CD8-positive, alpha-beta T cell (primary cell): ENCODE measurements at places on chromosomes 7 and 10.

- DNase-seq: no peak
These were observed 1.2 kb downstream of the UCN3 start for GRCh38 chr10:5365928-5366327.

GRCh38 chr10:56679578-56679977 is 318.5 kb upstream of the ZWINT start:
- DNase-seq: no peak

GRCh38 chr10:123355748-123356481 is 201.7 kb downstream of the BUB3 start:
- DNase-seq: no peak

DNA sequence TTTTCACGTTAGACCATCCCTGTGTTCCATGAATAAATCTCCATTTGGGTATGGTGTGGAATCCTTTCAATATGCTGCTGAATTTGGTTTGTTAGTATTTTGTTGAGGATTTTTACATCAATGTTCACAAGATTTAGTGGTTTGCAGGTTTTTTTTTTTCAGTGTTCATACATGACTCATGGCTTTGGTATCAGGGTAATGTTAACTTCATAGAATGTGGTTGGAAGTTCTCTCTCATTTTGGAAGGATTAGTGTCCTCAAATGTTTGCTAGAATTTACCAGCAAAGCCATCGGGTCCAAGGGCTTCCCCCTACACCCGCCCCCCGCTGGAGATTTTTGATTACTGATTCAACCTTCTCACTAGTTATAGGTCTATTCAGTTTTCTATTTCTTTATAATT is 398.0 kb downstream of the NXPH1 start:
- no peak for DNase-seq

- no peak for DNase-seq
These were observed 138.8 kb downstream of the ZEB1 start for GRCh38 chr10:31457858-31458257.

DNA sequence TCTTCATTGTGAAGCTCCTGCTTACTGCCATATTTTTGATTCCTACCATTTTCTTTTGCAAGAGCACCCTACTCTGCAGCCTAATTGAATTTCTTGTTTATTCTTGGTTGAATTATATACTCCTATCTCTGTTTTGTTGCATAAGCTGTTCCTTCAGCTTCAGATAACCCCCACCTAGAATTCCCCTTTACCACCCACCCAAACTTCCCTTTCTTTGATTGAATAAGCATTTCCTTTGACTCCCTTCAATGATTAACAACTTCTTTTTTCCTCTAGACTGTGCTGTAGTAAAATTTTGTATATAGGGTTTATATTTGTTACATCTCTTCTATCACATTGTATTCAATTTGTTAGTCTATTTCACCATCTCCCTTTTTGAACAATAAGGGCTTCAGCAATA is 168.1 kb downstream of the GPR37 start:
- DNase-seq: no peak

- no peak for DNase-seq
These were observed 29.6 kb downstream of the SLC16A12 start for GRCh38 chr10:89505640-89506275.

DNA sequence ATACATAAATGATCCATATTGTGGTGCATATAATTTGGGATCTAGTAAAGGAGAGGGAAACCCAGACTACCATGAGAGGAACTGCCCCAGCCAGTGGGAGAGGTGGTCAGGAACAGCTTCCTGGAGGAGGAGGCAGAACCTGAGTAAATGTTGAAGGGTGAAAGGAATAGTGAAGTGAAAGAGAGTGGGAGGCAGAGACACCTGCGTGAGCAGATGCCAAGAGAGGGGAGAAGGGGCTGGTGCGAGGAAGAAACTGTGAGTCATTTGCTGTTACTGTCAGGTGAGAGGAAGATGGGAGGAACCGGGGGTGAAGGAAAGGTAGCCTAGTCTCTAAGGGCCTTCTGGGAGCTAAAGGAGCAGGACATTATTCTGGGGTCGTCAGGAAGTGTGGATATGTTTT is 294.8 kb downstream of the GRID1 start:
- DNase-seq: no peak

GRCh38 chr7:33079763-33080690 is 17.5 kb upstream of the NT5C3A start:
- DNase-seq: no peak

GRCh38 chr10:64508029-64508661 is 986.9 kb downstream of the REEP3 start:
- no peak for DNase-seq

DNA sequence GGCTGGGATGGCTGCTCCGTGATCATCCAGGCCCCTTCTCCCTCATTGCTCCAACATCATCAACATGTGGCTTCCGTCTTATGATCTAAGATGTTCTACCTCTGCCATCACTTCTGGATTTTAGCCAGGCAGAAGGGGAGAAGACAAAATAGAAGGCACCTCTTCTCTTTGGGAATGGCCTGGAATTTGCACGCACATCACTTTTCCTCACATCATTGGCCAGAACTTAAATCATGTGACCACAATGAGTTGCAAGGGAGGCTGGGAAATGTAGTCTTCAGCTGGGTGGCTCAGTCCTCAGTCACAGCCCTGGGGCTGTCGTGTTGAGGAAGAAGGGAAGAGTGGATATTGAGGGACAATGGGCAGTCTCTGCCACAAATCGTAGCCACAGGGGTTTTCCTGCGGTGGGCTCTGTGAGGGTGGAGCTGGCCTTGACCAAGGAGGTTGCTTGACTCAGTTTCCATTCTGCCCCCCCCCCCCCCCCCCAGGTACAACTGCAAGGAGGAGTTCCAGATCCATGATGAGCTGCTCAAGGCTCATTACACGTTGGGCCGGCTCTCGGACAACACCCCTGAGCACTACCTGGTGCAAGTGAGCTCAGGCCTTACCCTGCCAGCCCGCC is 50.3 kb downstream of the PALD1 start:
- DNase-seq: no peak

GRCh38 chr7:111329367-111330234 is 232.7 kb downstream of the IMMP2L start:
- DNase-seq: no peak

GRCh38 chr10:13573960-13574359 is 12.8 kb upstream of the PRPF18 start:
- no peak for DNase-seq

DNA sequence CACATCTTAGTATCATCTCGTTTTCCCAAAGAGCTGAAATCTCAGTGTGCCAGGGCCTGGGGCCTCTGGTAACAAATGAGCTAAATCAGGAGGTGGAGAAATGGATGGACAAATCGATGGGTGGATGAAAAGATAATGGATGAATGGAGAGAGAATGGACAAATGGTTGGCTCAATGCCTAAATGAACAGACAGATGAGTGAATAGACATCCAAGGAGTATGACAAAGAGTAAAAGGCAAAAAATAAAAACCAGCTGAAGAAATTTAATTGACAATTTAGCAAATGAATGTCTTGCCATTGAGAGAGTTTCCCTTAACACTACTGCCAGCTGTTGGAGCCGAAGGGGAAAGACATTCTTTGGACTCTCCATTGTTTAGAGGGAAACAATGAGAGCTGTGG is 8.0 kb downstream of the SYCE1 start:
- DNase-seq: no peak

- no peak for DNase-seq
These were observed 231.2 kb upstream of the STK17A start for GRCh38 chr7:43351683-43352082.

- DNase-seq: no peak
These were observed 48.1 kb downstream of the INSYN2A start for GRCh38 chr10:127148066-127148932.

- DNase-seq: no peak
These were observed 279.1 kb upstream of the PITRM1 start for GRCh38 chr10:3451516-3452172.

- no peak for DNase-seq
These were observed 30.9 kb downstream of the DNAJC1 start for GRCh38 chr10:21972584-21972983.

DNA sequence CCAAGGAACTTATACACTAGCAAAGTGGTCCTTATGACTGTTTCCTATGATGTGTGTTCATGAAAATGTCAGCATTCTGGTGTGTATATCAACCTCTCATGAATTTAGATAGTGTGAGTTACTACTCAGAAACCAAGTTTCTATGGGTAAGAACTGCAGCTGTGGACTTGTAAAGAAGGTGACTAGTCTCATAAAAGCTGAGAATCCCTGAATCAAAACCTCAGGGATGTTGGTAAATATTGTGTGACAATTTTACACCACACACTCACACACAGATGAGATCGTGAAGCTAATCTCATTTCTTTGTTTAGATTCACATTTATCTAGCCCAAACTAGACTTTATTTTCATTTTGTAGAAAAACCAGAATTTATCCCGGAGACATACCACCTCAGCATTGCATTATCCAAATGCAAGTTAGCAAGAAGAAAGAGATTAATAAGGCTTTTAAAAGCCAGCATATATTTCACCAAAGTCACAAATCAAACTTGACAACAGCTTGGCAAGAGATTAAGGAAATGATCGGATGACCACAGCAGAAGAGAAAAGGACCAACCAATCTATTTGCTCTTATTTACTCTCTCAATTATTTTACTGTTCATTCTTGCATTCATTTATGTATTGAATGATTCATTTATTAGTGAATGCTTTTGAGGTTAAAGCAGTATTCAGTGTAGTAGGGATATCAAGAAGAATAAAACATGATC is 92.9 kb downstream of the PLXDC2 start:
- DNase-seq: no peak

GRCh38 chr7:105060923-105061322 is 46.9 kb downstream of the KMT2E start:
- no peak for DNase-seq

DNA sequence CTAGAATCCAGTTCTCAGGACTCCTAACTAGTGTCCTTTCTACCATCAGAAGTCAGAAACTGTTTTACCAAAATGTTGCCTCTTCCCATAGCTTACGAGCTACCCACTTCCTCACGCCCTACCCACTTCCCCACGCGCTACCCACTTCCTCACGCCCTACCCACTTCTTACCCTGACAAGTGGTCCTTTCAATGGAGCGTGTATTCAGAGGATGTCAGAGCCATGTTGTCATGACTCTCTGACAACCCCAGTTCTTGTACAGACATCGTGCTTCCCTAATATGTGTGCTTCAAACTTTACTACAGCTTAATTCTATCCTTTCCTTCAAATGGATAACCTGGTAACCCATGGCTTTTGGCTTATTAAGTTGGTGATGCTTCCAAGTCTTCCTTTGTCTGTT is 84.8 kb upstream of the PHF14 start:
- DNase-seq: no peak

DNA sequence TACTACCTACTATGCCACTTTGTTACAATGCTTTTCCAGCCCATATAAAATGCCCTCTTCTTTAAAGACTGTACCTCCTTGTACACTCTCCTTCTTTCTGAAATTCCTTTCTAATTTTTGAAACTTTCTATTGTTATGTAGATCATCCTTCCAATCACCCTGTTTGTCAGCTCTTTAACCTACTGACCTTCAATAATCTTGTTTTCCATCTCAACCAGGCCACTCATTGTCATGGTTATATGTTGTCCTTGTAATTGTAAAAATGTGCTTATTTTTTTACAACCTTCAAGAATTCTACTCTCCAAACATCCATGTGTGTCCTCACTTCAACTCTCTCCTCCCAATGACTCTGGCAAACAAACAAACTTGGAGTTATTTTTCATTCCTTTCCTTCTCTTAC is 1172.6 kb upstream of the CELF2 start:
- DNase-seq: no peak

GRCh38 chr10:33377658-33378025 is 43.2 kb upstream of the NRP1 start:
- no peak for DNase-seq

DNA sequence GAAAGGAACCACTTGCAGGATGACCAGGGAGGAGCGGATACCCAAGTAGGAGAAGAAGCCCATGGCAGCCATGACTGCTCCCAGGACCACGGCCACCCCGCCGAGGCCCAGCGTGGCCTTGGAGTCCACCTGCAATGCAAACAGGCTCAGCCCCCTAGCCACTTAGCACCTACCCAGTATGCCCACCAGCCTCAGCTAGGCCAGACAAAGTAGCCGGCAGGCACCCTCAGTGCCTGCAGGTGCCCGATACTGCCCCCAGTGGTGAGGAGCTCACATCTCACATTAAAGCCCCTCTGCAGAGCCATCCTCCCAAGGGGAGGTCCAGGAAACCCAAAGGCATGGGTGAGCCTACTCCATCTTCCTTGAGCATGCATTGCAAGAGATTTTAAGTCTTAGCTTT is 6.6 kb downstream of the NPC1L1 start:
- DNase-seq: peak; percentile 44

DNA sequence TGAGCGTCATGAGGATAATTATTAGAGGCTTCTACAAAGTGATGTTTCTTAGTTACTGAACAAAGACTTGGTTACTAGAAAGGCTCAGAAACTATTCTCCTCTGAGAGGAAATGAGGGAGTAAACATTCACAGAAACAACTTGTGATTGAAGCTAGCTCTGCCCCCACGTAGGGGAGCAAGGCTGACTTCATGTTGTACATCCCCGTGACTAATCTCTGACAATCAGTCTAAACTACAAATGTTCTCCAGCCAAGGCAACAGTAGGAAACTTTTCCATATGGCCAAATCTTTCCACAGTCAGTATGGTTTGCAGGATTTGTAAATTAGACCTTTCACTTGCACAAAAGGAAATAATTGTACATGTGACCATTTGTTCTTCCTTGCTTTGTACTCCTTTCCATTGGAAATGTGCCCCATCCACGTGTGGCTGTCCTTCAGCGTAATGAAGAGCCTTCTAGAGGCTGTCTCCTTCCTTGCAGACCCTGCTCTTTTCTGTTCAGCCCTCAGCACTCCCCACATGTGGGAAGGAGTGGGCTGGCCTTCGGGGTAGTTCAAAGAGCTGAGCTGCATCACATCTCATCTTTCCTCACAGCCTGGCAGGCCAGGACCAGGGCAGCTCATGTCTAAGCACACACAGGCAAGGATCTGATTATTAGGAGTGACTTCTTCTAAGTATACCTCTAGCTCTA is 93.5 kb downstream of the PCGF5 start:
- no peak for DNase-seq

- DNase-seq: no peak
These were observed 61.8 kb upstream of the CALCR start for GRCh38 chr7:93636276-93636675.

- no peak for DNase-seq
These were observed 19.6 kb upstream of the ZNF488 start for GRCh38 chr10:47403446-47404318.

DNA sequence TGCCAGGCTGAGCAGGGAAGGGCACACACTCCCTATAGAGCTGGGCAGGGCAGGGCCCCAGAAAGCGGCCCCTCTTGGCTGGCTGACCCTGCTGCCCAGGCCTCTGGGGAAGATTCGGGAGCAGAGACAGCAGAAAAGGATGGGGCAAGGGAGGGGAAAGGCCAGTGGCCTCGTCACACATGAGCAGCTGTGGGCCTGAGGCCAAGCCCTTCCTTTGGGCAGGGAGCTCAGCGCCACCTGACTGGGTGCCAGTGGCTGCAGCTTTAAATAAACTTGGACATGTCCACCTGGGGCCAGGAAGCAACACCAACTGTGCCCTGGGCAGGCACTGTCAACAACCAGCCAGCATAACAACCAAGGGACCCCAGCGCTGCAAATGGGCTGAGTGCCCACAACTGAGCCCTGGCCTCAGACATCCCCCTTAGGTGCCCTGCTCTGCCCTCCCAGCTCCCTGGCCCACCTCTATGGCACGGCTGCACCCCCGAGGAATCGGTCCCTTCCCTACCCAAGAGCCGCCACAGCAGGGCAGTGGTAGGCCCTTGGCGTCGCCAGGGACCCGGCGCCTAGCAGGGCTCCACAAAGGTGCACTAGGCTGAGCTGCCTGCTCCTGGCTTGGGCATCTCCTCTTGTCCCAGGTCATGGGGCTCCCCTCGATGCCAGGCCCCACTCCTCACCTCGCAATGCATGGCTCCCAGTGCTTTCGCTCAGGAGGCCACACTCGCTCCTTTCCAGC is 2.6 kb downstream of the CAMK2B start:
- DNase-seq: no peak

GRCh38 chr7:24587853-24588252 is 14.6 kb downstream of the PALS2 start:
- DNase-seq: peak; percentile 67
